Activated CD4-positive, alpha-beta memory T cell treated with anti-CD3 and anti-CD28 coated beads, Interleukin-2, amount 10 ng/mL, durations not matched to agents 7 days and 5 days (primary cell): ENCODE measurements at places on chromosomes 12 and 14.

DNA sequence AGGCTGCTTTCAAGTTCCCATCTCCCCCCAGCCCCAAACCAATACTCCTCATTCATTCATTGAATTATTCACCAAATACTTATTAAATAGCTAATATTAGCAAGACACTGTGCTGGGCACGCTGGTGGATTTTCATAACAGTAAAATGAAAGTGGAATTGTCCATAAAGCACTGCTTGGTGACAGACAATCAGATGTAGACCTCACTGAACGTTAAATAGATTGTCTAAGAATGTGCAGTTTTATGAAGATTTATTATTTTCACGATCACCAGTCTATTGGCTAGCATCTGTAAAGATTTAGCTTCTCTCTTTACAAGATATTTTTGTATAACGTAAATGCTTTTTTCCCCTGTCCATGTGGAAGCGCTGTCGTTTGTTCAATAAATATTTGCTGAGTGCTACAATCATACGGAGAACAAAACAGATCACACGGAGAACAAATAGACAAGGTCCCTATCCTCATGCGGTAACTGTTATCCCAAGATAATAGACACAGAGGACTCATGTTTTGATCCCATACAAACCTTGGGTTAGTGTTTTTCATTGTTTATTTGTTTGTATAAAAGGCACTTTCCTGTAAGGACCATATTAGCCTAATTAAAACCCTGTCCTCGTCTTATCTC, 397.6 kb downstream of the BCAT1 start:
- no peak for DNase-seq

DNA sequence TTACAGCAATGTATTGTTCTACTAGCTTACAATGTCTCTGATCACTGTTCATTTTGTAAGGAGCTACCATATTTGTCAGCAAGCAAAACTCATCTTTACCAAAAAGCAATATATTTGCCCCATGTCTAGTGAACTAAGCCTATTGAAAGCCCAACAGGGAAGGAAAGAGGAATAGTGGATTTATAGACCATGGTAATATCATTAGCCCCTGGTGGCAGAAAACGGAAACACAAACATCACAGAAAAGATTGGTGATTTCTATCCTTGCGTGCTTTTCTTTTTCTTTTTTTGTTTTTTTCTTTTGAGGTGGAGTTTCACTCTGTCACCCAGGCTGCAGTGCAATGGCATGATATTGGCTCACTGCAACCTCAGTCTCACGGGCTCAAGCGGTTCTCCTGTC, 1562.4 kb upstream of the TMEM132C start:
- DNase-seq = no peak

DNA sequence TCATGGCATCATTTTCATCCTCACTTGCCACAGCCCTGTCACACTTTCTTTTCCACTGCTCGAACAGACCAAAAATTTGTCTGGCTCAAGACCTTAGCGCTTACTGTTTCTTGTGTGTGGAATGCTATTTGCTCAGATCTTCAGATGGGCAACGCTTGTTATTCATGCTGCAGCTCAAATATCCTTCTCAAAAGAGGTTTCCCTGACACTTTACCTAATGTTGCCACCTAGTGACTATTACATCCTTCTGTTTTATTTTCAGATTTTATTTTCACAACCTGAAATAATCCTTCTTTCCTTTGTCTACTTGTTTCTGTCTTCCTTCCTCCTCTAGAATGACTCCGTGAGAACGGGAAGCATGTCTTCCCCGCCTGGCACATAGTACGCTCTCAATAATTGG, 5.6 kb downstream of the FBXO33 start:
- no peak for DNase-seq

- no peak for DNase-seq
Measured at GRCh38 chr12:59036973-59037762, 116.9 kb upstream of the LRIG3 start.

DNA sequence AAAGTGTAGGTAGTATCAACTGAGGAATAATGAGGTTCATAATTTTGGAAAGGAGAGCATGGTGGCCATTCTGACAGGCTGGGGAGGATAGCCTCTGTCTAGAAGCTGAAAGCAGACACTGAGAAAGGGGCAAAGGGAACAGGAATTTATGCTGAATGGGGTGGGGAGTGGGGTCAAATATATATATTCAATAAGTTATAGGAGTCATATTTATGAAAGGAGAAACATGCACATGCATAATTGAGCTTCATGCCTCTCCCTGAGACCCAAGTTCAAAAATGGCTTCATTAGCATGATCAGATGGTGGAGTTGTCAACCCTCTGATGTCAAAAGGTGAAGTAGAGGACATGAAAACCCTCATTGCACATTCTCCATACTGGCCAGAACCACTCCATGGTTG, 33.9 kb upstream of the ARID2 start:
- DNase-seq = no peak

- DNase-seq = no peak
Measured at GRCh38 chr12:25115677-25116076, 79.3 kb downstream of the DNAI7 start.

DNA sequence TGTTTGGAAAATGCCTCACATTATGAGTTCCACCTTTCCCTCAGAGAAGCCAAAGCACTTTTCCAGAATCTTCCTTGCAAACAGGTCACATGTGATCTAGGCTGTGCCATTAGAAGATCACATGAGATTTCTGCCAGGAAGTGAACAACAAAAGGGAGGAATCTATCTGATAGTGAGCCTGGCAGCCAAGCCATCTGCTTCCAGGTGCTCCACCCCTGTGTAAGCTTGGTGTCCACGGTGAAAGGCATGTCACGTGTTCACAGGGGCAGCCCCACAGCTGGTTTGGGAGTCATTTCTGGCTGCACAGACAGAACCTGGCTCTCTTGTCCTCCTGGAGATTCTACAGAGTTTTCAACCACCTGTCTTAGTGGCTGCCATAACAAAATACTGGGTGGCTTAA, 3.5 kb upstream of the KSR2 start:
- DNase-seq = no peak

DNA sequence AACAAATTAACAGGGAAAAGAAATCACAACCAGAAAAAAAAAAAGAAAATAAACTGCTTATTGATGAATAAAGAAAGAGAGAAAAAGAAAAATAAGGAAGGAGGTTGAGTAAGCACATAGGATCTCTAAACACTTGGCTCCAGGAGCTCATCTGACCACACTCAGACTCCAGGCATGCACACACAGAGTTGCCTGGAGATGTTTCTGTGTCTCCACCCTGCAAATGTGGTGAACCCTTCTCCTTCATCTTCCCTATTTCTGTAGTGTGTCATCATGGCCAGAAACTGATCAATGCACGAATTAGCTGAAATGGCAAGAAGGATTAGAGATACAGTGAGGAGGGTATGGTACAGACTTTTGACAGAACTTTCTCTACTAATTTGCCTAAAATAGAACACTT, 20.2 kb downstream of the OR4N2 start:
- DNase-seq = no peak

DNA sequence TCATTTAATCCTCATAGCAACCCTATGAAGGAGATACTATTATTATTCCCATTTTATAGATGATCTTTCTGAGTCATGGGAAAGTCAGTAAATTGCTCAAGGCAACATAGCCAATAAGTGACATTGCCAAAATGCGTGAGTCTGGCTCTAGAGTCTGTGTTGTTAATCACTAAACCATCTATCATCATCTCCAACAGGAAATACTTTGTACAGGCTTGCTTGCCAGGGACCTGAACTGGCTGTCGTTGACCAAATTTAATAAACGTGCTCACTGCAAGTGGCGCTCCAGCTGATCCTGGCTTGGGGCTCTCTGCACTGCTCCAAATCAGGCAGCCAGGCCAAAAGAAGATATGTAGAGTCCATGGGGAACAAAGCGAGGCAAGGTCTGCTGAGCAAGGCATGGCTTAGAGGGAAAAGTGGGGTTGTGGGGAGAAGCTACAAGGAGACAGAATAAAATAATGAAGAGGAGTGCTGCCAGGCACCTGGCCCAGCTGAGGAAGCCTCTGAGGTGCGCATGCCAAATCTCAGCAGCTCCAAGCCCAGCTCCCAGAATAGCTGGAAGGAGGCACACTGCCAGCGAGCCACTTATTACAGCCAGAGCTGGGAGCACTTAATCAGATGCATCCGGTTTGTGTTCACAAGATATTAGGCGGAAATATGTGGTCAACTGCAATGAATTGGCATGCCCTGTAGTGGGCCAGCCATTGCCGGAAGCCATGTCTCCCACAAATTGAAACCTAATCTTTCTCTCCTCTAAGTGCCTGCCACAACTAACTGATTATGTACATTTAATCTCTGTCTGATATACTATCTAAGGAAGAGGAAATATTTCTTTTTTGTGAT, 43.3 kb upstream of the PTPRO start:
- DNase-seq = peak; percentile 30

- no peak for DNase-seq
Measured at GRCh38 chr12:1481326-1481725, 113.1 kb downstream of the FBXL14 start.

- DNase-seq = no peak
Measured at GRCh38 chr14:100652744-100653143, 65.5 kb upstream of the BEGAIN start.

DNA sequence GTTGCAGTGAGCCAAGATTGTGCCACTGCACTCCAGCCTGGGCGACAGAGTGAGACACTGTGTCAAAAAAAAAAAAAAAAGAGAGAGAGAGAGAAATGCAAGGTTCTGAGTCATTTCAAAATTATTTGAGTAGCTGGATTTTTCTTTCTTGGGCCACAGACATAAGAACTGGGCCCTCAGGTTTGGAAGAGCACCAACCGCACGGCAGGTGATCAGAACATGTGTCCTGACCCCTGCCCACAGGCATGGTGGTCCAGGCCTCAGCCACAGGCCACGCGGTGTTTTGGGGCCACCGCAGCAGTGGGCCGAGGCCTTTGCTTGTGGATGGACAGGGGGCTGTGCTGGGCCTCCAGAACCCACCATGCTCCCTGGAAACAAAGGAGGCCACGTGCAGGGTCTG, 126.7 kb downstream of the CALM1 start:
- no peak for DNase-seq

- no peak for DNase-seq
Measured at GRCh38 chr14:61288228-61288627, 7.1 kb upstream of the TMEM30B start.

DNA sequence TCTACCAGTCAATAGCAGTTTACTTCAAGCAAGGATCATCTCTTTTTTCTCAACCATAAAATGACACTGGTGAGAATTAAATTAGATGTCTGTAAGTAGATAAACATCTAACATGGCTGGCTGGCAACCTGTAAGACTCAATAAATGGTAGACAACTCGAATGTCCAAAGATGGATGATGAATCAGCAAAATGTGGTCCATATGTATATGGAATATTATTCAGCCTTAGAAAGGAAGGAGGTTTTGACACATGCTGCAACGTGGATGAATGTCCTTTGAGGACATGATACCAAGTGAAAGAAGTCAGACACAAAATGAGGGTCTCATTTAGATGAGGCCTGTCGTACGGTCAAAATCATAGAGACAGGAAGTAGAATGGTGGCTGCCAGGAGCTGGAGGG, 46.2 kb downstream of the SPRING1 start:
- DNase-seq = no peak

- DNase-seq = no peak
Measured at GRCh38 chr12:108886873-108887629, 7.2 kb downstream of the DAO start.

DNA sequence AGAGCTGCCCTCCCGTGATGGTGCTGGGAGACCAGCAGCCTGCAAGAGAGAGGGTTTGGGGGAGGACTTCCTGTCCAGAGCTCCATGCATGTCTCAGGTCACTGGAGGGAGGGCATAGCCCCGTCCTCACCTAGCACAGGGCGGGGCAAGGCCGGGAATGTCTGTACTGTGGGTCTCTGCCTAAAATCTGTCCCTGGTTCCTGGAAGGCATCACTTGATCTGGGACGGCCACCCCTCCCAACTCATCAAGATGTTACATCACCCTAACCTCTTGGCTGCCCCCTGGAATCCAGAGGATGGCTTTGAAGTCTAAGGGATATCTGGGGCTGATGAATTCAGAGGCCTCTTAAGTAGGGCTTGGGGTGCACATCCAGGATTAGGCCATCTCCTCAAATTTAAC, 37.0 kb upstream of the MEG3 start:
- DNase-seq = no peak

GRCh38 chr12:108821407-108822397, 35.7 kb downstream of the SSH1 start:
- peak; percentile 35 for DNase-seq

GRCh38 chr12:76646366-76646765, 86.8 kb upstream of the OSBPL8 start:
- no peak for DNase-seq

DNA sequence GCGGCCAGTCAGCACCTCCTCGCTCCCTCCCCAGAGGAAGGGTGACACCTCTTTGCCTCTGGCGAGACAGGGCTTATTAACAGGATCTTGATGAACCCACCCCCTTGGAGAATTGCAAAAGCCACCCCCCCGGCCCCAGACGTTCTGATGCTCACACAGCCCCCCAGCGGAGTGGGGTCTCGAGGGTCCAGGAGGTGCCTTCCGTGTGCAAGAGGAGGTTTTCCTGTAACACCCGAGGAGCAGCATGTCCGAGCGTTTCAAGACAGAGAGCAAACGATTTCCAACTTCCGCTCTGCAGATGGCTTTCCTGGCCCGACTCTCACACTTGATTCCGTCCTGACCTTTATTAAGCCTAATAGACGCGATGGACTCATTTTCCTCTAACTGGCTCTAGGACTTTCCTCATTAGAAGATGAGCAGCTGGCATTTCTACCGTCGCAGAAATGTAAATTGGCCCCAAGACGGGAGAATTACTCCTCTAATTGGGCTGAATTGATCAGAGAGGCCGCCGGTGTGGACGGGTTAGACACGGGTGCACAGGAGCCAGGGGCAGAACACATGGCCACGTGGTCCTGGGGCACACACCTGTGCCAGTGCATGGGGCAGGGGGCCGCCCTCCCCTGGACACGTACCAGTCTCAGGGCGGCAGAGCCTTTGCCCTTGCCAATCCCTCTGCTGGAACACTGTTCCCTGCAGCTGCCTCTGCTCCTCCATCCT, 84.4 kb downstream of the NOC4L start:
- DNase-seq = no peak

- no peak for DNase-seq
Measured at GRCh38 chr12:79414252-79414651, 276.5 kb downstream of the PAWR start.

DNA sequence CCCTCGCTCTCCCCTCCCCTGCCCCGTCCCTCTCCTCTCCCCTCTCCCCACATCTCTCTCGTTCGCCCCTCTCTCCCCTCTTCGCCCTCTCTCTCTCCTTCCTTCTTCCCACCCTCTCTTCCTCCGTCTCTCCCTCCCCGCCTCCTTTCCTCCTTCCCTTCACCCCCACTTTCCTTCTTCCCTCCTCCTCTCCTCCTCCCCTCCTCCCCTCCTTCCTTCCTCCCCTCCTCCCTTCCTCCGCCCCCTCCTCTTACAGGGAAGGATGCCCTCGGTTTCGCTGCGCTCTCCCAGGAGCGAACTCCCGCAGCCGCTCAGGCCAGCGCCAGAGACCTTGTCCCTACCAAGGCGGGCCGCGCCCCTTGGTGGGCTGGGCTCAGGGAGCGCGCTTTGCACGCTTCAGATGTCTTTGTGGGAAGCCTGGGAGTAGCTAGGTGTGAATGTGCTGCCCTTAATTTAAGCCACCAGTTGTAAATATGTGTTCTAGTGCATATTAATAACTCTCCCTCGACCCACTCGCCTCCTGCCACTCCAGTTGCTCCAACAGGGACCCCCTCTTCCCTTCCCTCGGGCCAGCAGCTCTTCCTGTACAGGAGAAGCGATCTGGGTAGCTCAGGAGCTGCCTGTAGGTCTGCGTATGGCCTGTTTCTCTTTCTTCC, 13.3 kb upstream of the MAP3K9 start:
- DNase-seq = no peak

GRCh38 chr12:127363392-127363791, 903.6 kb upstream of the TMEM132C start:
- no peak for DNase-seq
